ENCODE measurements at places on chromosomes 5 and 9.

- DNase-seq = no peak
These were observed 245.5 kb upstream of the RPS23 start for GRCh38 chr5:82523633-82524032.

GRCh38 chr5:37034955-37035354, 158.4 kb downstream of the NIPBL start:
- no peak for DNase-seq

DNA sequence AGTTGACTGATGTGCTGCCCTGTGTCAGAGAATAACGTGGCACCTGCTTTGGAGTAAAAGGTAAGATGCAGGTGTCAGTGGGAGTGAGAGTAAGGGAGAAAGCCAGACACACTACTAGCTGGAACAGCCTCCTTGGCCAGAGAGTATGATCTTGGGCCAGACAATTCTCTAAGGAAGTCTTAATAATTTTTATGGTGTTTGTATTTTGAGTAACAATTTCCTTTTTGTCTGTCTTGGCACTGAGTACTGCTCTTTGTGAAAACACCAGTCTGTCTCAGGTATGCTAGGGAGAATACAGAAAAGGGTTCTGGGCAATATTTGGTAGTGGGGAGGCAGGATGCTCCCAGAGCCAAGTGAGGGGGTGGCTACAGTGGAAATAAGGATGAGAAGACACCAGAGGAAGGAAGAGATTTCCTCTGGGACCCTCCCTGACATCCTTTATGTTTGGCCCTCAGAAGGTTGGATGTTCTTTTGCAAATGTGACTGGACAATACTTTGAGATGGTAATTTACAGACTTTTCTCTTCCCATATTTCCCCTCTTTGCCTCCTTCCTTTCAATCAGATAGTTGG, 20.6 kb upstream of the PRDM6 start:
- DNase-seq = no peak

- no peak for DNase-seq
These were observed 39.2 kb upstream of the GCNT4 start for GRCh38 chr5:75091597-75091996.

DNA sequence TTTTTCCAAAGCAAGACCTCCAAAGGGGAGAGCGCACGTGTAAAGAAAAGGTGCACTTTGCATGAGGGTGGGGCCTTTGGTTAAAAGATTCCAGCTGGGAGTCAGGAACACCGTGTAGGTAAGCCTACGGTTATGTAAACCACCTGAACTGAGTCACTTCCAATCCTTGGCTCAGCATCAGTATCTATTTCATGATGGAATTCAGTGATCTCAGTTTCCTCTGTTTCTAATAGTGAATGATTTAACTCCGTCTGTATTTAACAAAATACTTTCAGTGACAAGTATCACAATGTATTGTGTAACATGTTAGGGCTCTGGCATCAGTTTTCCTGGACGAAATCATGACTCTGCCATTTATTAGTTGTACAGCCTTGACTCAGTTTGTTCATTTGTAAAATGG, 1.3 kb upstream of the SVEP1 start:
- DNase-seq = no peak

DNA sequence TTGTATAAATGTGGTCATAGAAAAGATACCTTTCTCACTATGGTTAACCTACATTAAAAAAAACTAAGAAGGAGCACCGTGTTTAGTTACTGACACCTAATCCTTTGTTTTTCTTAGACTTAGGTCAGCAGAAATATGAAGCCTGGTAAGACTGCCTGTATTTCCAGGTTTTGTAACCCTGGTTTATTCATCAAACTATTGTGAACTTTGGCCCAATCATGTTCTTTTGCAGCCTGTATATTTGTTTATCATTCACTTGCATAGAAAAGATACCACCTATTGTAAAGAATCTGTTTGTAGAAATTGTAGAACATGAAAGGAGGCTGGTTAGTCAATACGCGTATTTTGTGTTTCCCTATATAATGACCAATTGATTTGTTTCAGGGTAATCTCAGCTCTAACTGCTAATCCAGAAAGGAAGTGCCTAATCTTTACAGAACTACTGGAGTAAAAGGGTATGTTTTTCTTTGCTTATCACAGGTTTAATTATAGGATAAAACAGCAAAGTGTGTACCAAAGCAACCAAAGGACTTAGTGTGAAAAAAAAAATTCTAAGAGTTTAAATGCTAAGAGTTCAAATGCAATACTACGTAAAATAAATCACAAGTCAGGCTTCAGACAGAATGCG, 103.6 kb downstream of the LURAP1L start:
- no peak for DNase-seq

GRCh38 chr5:73321757-73322436, 126.7 kb downstream of the FOXD1 start:
- no peak for DNase-seq

GRCh38 chr5:72296256-72296655, 23.8 kb downstream of the MRPS27 start:
- DNase-seq = no peak

- DNase-seq = no peak
These were observed 21.8 kb downstream of the CDKN2A start for GRCh38 chr9:21972361-21972760.

GRCh38 chr5:90786756-90787155, 228.2 kb downstream of the ADGRV1 start:
- DNase-seq = no peak

DNA sequence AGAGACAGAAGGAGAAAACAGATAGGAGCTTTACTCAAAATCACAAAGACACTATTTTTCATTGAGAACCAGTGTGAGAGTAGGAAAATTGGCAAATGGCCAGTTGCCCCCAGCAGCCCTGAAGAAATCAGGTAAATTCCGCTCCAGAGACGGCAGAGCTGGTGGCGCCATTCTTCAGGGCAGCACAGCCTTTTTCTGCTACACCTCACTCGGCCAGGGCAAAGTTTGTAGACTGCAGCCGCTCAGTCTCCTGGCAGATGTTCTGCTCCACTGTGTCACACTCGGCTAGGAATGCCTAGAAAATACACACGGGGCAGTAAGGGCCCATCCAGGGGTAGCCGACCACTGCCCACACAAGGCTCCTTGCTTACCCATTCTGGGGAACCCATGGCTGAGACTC, 9.5 kb downstream of the BAG1 start:
- DNase-seq = no peak

DNA sequence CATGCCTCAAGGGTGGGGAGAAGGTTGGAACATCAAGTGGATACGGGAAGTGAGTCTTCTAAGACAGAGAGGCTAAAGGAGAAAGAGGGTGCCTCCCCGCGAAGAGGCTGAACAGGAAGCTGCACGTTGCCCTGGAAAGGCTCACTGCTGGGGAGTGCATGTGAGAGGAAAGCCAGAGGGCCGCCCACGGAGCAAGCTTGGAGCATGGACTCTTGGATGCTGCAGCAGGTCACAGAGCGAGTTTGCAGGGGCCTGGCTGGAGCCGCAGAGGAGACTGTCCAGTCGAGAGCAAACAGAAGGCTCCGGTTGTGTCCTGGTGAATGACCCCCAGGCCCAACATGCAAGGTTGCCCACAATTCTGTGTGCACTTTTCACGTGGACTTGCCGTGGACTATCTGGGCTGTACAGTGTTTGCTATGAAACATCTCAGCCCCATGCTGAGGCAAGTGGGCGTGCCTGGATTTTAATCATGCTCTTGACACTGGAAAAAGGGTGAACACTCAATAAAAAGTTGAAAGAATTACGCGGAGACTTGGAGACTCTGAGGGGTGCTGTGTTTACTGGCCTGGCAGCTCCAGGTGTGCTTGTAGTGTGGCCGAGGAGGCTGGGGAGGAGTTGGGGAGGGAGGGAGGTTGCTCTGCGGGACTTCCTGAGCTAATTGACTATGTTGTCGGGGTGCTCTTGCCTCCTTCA, 54.5 kb upstream of the GARNL3 start:
- no peak for DNase-seq

DNA sequence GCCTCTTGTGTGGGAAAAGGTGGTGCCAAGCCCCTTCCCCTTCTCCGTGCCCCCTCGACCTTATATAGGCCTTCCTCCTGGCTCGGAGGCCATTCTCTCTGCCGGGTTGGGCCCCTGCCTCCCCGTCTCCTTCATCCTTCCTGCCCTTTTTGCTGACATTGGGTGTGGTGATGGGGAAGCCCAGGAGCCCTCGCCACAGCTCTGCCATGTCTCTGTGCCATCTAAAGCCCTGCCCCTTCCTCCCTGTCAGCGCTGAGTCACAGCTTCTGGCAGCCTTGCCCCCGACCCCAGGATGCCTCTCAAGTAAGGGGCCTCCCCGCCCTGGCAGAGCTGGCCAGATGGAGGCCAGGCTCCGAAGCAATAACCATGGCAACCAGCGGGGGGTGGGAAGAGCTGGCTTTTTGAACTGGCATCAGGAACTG, 30.4 kb downstream of the JADE2 start:
- peak; percentile 75 for DNase-seq

- no peak for DNase-seq
These were observed 19.9 kb downstream of the P4HA2 start for GRCh38 chr5:132207778-132208177.

GRCh38 chr5:78896132-78896531, 89.0 kb downstream of the ARSB start:
- no peak for DNase-seq

Measured in RPMI8226 (cell line).